ENCODE measurements at places on chromosomes 3 and 15.
A peak's percentile ranks its signal among the peaks of the same experiment; 100 is the strongest.

DNA sequence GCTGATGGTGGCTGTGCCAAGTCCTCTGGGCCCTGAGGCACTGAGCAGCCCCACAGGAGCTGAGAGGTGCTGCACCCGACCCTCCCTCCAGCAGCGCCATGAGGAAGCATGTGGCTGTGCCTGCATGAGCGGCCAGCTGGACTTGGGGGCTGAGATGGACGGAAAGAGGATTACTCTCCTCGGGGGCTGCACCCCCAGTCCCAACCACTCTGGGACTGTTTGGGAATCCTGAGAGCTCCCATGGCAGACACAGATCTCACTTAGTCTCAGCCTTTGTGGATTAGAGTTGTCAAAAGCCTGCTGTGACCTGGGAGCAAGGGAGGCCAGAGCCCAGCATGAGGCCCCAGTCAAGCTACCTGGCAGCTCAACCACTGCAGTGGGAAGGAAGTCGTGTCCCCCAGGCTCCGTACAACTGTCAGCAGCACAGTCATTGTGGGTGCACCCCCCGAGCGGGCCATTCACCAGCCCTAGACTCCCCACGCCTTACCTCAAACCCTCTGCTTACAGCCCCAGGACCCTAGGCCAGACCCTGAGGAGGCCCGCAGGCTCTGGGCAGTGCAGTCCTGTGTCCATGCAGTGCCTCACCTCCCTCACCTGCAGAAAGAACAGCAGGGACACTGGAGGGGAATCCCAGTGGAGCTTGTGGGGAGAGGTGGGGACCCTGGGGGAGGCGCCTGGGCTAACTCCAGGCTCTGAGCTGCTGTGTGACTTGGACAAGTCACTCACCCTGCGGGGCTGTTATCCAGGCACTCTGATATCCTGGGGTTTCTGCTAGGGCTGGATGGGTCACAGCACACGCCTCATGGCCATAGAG lies 17.1 kb downstream of the PRR23E start:
- no peak for DNase-seq

DNA sequence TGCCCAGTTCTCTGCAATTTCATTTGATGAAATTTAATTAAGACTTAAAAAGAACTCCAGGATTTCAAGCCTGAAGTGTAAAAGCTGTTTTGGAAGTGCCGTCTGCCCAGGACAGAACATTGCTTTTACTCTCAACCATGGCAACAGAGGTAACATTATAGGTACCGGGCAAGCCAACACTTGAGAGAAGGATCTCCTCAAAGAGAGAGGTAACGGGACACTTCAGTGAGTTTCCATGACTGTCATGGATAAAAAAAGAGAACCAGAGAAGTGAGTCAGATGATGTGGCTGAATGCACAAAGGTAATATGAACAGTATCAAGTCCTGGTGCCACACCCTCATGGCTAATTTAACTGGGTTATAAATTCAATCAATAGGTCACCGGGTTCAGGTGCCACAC lies 130.2 kb upstream of the LMOD3 start:
- DNase-seq, result no peak

DNA sequence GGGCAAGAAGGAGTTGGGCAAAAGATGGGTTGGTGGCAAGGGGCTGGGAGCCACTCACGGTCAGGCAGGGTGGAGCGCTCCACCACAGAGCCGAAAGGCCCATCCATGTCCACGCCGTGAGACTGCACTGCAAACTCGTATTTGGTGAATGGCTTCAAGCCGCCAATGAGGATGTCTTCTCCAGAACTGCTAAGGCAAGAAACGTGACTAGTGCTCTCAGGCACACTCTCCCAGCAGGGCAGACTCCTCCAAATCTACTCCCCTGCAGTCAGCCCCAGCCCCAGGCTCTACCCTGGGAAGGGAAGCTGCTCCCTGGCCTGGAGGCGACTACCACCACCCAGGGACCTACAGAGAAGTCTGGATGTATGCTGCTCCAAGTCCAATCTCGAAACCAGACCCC lies 11.4 kb upstream of the IGDCC3 start:
- no peak for DNase-seq

DNA sequence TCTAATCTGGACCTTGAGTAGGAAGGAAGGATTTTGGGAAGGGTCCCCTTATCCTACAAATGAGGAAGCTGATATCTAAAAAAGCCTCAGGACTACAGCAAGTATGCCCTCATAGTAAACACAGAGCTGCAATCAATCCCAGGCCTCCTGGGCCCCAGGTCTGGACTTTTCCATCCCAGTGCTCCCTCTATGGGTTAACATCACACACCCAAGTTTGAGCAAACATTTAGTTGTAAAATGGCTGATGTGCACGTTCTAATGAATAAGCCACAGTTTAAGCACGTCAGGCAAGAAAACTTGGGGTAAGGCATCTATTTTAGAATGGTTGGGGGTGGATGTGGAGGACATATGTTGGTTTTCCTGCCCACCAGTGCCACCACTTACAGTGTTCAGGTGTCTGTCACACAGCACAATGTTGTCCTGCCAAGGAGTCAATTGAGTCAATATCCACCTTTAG lies 44.3 kb upstream of the UBE2E1 start:
- DNase-seq, result no peak

- no peak for DNase-seq
These were observed 169.0 kb downstream of the GHSR start for GRCh38 chr3:172279191-172279640.

GRCh38 chr15:69723404-69724096 lies 270.9 kb downstream of the RPLP1 start:
- DNase-seq, result no peak

DNA sequence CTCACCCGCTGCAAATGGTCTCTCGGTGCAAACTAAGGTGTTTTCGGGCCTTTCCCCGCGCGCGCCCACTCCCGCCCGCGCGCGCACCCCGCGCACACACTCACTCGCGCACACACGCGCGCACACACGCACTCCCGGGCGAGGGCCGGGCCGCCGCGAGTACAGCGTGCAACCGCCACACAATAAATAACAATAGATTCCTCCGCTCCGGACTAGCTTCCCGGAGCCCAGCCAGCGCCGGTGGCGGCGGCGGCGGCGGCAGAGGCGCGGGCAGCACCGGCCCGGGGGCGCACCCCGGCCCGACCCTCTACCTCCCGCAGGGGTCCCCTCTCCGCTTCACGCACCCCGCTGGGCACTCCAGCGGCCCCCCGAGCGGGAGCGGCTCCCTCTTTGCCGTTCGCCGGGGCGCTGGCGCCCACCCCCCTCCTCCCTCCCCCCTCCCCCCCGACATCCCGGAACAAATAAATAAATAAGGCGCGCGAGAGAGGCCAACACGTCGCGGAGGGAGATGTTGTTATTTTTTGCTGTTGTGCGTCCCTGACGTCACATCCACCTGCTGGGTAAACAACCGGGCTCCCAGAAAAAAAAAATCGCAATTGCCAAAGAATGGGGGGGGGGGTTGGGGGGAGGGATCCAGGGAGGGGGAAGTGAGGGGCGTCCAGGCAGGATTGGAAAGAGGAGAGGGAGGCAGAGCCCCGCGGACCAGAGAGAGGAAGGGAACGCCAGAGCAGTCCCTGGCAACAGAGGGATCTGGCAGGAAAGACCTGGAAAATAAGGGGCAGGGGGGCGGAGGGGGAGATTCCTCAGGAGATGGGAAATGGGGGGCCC lies at the start of gene FOXP1:
Gene FOXP1 (minus strand): TSS at position 163 of the 828 bp plus-strand sequence. CDS start 385,347 bp downstream, outside the sequence.
- DNase-seq, result peak; percentile 67

DNA sequence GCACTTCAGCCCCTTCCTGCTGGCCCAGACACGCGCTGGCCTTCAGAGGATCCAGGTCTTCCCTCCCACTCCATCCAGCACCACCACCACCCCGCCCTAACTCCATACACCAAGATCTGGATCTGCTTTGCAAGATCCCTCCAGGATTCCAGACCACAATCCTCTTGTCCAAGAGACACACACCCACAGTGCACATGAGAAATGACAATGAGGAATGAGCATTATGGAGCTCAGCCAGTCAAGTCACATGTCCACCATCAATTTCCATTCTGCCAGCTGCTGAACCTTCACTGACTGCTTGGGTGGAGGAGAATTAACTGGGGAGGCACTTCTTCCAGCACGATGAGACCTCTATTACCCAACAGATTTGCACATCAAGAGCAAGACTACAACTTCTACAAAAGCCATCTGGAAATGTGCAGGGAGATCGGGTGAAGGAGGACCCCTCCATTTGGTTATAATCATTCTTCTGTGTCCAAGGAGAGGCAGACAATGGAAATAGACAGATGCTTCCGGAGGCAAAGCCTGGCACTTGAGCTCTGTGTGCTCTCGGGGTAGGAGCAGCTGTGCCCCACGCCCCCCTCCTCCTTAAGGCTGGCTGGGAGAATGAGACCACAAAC lies 12.3 kb upstream of the SPATA12 start:
- DNase-seq, result no peak

DNA sequence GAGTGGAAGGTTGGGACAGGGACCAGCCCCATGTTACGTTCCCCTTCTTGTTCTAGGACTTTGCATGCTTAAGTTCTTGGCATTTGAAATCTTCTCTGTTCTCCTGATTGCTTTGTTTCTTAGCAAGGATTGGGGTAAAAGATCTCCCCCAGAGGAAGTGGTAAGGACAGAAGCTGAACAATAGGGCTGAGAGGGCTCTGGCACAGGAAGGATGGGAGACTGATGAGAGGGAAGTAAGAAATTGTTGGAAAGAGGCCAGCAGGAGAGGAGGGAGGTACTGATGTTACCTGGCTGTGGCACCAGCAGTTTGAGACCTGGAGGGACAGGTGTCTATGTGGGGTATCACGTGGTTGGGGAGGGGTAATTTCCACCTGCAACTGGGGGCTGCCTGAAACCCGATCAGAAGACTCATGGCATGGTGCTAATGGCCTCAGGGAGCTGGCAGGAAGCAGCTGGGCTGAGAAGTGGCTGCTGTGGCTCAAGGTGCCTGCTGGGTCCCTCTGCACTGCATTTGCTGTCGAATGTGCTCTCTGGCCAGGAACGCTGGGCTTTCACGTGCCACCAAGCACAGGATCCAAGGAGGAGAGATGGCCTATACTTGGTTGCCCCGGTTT lies 108.4 kb downstream of the LSM3 start:
- DNase-seq, result no peak

DNA sequence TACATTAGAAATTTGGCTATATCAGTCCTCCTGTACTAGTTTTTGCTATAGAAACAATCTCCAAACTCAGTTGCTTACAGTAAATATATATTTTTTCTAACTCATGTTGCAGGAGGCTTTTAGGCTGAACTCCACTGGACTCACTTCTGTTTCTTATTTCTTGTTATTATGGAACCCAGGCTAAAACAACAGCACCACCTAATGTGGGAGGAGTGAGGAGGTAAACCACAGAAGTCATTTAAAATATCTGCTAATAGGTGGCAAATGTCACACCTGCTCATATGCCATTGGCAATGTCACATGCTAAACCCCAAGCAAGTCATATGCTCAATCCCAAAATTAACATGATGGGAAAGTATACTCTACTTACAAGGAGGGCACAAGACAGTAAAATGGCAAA lies 462.2 kb downstream of the PLOD2 start:
- DNase-seq, result no peak

GRCh38 chr3:25655659-25656058 lies 9.0 kb downstream of the TOP2B start:
- no peak for DNase-seq

DNA sequence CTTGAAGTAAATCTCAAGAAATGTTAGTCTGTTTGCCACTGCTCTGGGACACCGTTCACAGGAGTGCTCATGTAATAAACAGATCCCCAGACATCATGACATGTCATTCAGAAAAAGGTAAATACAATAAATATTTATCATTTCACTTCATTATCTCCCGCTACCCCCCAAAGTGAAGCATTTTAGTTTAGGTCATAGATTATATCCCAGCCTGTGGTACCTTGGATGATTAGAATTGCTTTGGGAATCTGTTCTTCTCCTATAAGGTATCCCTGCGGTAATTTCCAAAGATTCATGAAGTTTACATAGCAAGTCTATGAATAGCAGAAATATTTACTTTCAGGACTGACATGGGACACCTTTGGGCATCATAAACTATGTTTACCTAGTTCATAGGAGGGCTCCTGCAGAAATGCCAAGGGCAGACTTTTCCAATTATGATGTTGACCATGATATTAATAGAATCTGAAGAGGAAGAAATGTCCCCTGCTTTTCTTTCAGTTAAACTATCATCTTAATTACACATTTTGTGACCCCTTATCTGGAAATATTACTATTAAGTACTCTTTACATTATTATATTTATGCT lies 268.0 kb downstream of the NAALADL2 start:
- no peak for DNase-seq

DNA sequence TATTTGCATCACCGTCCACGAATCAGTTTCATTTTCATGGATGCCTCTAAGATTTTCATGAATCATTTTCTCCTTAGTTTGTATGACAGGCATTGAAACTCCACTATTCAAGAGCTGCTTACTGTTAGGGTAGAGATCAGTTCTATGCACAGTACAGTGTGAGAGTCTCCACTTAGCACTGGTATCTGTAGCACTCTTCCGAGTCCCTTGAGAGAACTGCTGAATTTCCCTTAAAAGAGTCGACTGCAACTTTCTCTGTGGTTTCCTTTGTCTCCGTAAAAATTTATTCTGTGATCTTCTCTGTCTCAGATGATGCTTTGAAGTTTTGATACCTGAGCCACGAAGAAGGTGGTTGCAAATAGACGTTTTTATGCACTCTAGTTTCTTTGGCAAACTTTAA lies 14.8 kb downstream of the GTPBP8 start:
- no peak for DNase-seq

DNA sequence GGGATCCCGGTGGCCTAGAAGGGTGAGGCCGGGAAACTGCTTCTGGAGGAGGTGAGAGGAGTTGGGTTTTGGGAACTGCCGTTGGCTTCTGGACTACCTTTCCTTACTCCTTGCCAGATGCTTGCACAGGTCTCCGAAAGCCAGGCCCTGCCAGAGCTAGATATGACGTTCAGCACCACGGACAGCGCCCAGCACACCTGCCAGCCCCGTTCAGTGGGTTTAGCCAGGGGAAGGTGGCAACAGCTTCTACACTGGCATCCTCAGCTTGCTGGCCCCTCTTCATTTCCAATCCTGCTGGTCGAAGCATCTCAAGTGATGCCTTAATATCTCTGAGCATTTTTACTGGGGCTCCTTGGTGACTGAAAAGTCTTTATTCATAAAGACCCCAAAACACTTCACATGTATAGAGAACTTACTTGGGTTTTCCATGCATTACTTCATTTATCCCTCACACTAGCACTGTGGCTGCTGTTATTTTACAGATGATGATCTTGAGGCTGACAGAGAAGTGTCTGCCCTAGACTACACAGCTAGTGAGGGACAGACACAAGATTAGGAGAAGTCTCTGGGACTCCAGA lies 21.9 kb downstream of the HCN4 start:
- no peak for DNase-seq

GRCh38 chr15:88509321-88509720 lies 37.2 kb downstream of the DET1 start:
- no peak for DNase-seq

DNA sequence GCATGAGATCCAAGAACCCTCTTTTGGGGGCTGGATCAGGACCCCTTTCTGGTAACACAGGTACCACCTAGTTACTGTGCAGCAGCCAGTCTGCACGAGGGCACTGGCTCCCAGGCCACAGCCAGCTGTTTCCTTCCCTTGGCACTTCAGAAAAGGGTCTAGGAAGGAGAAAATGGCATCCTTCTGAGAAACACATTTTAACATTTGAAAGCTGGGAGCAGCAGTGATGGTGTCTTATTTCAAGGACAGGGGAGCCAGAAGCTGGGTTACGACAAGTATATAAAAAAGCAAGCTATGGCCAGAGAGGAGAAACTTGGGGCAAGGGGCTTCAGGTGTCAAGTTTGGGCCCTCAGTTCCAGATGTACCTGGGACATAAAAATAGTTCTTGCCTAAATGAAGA lies 282.8 kb downstream of the CTNNB1 start:
- no peak for DNase-seq

Measured in dorsolateral prefrontal cortex (tissue), 122 donors.